ENCODE measurements at places on chromosomes 16 and 17.
A peak's percentile ranks its signal among the peaks of the same experiment; 100 is the strongest.

- peak; percentile 80 for DNase-seq
These were observed 25.8 kb downstream of the SRCIN1 start for GRCh38 chr17:38579934-38580333.

DNA sequence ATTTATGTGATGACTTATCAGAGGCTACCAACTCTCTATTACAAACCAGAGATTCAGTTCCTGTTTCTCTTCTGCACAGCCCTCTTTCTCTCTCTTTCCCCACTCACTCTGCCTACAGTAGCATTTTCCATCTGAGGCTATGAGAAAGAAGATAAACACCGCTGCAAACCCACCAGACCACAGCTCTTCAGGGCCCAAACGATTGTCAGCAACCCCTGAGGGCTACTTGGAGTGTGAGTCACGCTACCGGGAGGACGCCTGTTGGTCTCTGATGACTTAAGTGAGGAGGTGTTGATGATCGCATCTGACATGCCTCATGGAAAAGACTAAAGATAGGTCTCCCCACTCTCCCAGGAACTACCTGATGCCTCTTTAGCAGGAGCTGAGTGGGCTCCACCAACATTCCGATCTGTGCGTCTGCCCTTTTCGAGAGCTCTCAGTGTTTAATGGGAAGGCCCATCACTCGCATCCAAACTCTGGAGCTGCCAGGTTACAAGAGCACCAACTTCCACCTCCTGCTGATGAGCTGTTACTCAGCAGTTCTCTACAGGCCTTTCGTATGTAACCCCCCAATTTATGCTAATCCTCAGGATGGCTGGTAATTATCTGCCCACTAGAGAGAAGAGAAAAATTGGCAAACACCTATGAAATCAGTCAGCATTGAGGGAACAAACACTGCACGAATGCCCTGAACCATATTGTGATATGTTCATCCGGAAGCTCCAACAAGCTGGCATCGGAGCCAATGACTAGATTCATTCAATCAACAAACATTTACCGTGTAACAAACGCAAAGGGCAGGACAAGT is 9.2 kb downstream of the GRIN2A start:
- no peak for DNase-seq

DNA sequence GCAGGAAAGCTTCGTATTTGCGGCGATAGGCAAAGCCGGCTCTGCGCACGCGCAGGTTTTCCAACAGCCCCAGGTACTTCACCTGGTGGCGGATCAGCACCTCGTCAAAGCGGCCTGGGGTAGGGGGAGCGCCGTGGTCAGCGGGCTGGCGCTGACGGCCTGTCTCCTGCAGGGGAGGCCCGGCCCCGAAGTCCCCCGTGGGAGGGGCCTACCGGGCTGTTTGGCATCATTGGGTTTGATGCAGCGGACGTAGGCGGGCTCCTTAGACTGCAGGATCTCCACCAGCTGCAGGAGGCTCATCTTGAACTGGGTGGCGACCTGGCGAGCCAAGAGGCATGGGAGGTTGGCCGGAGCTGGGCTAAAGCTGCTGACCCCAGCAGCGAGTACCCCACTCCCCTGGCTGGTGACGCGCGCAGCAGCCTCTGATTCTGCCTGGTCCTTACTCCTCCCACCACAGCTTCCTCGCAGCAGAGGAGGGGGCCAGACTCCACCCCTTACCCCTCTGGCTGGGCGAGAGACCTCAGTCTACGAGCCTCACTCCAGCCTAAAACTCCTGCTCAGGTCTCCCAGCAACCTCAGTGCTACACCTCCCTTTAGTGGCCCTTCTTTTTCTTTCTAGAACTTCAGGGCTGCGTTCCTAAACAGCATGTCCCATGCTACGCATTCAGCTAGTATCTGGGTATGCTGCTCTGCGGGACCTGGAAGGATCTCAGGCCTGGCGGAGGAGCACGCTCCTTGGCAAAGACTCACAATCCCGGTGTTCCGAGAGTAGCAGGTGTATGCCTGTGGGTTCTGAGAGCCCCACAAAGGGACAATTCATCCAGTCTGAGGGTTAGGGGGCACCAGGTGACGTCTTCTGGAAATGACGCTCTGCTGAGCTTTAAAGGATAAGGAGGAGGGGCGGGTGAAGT is 16.1 kb upstream of the CRK start:
- no peak for DNase-seq

DNA sequence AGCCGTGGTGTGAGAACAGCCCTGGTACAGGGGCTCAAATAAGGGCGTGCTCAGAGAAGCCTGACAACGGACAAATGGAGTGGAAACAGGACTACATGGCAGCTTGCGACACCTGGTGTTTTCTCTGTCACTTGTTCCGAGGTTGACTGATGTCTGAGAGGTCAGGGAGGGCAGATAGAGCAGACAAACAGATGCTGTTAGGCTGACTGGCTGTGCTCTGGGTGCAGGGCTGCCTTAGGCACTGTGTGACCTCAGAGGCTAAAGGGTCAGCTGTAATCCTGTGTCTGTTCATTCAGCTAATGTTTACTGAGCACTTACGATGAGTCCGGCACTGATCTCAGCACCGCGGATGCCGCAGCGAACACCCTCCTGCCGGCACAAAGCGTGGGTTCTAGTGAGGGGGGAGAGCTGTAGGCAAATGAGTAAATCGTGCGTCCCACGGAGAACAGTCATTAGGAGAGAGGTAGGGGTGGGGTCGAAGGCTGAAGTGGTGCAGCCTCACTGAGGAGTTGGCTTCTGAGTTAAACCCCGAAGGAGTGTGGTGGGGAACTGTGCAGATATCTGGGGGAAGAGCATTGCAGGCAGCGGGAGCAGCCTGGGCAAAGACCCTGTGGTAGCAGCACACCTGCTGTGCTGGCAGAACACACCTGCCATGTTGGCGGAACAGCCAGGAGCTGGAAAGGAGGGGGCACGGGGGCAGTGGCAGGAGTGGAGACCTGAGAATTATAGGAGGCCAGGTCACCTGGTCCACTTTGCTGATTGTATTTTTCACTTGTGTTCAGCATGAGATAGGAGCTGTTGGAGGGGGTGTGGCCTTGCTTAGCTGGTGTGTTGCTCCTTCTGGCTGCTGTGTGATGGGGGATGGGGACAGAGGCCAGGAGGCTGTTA is 35.0 kb downstream of the GPT2 start:
- no peak for DNase-seq

DNA sequence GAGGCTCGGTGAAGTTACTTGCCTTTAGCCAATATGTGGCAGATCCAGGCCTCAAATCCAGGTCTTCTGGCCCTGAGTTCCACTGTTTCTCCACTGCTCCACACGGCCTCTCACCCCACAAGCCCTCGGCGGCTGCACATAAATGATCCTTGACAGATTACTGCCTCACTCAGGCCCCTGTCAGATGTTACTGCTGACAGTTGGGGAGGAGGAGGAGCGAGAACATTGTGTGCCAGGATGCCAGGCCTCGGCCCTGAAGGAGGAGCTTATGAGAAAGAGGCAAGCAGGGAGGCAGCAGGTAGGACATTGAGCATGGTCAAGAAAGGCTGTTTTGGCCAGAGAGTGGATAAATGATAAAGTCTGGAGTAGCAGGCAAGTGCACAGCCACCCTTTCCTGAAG is 88.6 kb downstream of the RAB11FIP4 start:
- DNase-seq = no peak

- no peak for DNase-seq
These were observed 30.9 kb downstream of the SERPINF1 start for GRCh38 chr17:1792495-1793446.

DNA sequence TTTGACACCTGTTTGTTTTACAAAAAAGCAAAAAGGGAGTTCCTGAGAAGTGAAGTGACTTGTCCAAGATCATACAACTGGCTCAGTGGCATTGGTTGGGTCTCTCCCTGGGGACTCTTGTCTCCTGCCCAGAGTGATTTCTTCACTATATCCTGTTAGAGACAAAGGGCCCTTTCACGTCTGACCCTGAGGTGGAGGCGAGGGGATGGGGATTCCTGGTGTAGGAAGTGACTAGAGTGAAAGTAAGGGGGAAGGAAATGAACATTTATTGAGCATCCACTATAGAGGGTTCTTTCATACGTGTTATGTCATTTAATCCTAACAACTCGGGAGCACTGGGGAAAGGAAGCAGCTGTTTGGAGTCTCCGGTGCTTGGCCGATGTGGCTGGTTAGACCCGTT is 9.0 kb downstream of the ITGB3 start:
- no peak for DNase-seq

- no peak for DNase-seq
These were observed 10.3 kb upstream of the ITGAX start for GRCh38 chr16:31344712-31345111.
